ENCODE measurements at places on chromosomes 7 and 10.

- peak; percentile 36 for DNase-seq
Observed at GRCh38 chr7:17640730-17641377, 299.4 kb downstream of the SNX13 start.

DNA sequence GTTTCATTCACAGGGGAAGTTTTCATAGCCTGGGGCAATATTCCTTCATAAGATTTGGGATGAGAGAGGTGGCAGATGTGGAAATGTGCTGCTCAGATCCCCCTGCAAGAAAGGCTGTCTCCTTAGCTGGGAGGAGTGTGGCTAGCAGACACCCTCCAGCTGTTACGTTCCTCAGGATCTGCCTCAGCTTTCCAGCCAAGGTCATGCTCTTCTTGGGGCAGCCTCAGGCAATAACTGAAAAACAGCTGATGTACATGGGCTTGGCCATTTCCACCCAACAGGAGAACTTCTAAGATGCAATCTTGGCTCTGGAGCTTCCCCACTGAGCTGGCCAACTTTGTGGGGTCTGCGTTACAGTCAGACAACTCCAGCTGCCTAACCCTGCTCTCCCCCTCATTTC lies 51.3 kb upstream of the SEPTIN7 start:
- DNase-seq = peak; percentile 64

DNA sequence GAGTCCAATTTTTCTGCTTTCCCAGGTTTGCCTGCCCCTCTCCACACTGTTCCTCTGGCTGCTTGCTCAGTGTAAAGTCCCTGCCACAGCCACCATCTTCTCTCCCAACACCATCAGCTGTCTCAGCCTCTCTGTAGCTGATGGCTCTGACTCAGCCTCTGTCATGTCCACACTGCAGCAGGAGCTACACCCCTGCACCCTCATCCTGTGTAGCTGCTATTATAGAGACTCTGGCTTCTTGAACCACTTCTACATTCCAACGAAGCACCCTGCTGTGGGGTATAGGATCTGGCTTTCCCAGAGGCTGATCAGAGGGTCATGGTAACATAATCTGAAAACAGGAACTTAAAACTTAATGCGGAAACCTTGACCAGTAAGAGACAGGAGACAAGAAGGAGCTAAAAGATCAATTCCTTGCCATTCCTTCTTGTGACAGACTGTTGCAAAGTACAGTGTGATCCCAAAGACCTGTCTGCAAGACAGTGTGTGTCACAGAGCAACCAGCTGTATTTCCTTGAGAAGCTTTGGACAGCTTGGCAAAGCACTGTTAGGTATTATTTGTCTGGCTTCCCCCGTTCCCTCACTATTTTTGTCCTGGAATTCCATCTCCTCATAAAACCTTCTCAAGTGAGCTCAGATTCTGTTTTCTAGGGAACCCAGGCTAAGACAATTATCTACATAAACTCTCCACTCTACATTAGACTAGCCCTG lies 42.3 kb downstream of the NRCAM start:
- no peak for DNase-seq

DNA sequence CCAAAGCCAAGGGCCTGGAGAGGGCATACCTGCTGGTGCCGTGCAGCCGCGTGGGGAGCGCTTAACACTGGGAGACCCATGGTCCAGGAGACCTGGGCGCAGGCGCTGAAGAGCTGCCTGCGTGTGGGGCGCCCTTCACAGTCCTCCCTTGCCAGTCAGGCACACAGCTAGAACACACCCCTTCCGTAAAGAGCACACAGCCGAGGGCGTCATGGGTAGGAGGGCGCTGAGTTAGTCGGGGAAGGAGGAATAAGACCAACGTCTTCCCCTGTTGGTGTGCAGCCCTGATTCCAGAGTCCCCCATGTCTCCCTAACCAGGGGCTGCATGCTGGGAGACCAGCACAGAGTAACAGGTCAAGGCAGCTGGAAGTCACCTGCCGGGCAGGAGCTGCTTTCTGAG lies 273.9 kb downstream of the USP6NL start:
- DNase-seq = no peak

DNA sequence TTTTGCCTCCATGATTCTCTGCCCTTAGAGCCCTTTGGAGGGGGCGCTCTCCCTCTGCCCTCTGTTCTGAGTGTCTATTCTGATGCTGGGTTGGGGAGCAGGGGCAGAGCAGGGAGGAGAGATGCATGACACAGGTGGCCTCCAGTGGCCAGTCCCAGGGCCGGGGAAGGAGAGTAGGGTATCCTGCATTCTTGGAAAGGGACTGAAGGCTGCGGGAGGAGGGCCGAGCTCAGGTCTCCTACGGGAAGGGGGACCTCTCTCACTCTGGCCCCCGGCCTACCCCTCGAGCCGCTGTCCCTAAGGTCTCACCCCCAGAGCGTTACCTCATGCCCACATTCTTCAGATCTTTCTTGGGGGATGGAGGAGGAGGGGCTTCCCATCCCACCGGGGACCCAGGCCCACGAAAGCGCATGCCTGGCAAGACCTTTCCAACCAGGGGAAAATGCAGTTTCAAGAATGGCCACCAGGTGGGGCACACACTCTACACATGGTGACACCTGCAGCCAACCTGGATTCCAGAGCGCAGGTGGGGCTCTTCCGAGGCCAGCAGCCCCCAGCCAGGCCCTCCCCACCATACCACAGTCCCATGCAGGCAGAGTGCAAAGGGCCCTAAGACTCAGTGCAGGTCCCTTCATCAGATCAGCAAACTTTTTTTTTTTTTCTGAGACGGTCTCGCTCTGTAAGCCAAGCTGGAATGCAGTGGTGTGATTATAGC lies 86.4 kb downstream of the MYL10 start:
- DNase-seq = peak; percentile 59

DNA sequence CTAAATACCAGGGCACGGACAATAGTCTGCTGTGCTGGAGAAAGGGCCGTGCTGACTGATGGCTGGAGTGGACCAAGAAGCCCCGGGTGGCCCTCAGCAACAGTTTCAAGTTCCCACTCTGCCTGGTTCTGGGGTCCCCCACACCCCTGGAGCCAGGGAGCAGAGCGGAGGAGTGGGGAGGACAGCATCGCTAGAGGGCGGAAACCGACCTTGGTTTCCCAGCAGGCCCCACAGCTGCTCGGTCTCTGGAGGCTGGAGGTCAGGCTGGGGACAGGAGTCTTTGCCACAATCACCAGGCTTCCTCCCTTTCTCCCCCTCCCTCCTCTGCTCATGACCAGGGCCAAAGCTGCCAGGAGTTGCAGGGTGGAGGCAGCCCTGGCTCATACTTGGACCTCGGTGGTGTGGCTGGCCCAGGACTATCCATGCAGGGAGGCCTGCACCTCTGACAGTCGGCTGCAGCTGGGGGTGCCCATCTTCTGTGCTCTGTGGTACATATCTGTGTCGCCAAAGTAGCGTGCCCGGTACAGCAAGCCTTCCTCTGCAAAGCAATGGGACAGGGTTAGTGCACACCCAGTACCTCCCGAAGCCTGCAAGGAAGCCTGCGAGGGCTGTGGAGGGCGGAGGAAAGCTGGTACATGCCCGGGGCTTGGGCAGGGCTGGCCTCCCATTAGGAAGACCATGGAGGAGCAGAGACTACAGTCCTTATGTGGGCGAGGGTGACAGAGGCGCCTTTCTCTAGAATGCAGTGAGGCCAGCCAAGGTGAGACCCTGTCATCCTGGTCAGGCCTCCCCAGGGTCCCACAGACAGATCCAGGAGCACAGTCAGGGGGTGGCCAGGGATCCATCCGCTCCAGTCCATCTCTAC lies 19.1 kb downstream of the DNAJB12 start:
- no peak for DNase-seq
